ENCODE measurements at places on chromosomes 7 and 10.

DNA sequence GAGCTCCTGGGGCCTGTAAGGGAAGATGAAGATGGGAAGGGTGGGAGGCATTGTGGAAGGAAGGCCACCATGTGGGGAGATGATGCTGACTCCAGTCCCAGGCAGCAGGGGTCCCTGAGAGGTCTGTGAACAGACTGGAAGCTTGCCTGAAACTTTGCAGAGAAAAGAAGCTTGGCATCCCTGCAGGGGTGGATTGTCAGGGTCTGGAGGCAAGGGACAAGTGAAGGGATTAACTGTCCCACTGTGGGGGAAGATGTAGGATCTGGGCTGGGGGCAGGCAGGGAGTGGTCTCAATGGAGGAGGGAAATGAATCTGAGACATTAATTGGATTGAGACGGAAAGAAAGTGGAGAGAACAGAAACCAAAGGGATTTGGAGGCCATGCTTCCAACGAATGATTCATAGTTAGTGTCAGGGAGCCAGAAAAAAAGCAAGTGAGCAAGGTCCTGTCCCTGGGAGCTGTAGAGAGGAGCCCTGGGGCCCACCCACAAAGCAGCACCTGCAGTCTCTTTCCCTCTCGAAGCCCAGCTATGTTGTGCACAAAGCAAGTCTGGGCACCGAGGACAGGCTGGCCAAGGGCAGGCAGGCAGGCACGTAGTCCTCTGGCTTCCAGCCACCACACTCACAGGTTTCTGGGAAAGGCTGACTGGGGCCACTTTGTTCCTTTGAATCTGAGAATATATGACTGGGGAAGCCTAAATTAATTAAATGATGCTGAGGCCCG is 4.7 kb upstream of the SLC18A3 start:
- DNase-seq: no peak

DNA sequence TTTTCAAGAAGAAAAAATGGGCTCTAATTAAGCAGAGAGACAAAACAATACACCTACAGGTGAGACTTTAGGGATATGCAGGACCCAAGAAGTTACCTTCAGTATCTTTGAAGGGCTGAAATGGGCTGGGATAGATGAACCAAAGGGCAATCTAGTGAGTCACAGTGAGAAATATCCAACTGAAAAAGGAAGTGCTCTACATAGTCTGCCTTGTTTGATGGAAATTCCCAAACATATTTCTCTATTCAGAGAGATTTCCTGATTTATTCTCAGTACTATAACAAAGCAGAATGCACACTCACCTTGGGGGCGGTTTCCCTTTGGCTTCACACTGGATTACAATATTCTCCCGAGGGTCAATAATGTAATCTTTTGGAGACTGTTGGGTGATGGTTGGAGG is 104.1 kb upstream of the LAMB4 start:
- DNase-seq: no peak

- DNase-seq: no peak
Observed at GRCh38 chr7:154873500-154874121, 129.3 kb downstream of the PAXIP1 start.

- DNase-seq: peak; percentile 18
Observed at GRCh38 chr7:83546586-83546985, 102.4 kb downstream of the SEMA3E start.

DNA sequence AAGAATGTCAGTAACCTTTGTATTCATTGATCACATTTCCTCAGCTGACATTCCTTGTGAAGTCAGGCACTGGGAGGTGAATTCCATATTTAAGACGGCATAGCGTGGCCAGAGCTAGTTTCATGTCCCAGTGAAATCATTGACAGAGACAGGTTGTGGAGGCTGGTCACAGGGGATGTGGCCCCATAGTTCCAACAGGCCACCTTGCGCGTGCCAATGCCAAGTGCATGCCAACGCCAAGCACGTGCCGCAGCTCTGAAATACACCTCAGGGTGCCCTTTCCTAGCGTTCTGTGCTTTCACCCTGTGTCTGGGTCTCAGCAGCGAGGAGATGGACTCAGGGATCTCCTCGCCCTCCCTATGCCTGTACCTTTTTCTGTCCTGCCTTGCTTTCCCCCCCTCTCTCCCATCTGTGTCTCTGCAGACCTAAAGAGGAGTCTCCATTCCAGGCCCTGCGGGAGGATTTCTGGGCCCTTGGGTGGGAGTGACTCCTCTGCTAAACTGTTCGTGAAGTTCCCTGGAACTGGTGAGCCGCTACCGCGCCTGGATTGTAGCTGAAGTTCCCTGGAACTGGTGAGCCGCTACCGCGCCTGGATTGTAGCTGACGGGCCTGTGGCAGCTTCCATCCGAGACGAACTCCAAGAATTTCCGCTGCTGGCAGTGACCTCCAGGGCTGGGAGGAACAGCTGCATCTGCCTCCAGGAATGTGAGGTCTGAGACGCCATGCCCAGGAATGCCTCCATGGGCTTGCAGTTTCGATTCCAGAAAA is 19.7 kb downstream of the AQP1 start:
- no peak for DNase-seq

DNA sequence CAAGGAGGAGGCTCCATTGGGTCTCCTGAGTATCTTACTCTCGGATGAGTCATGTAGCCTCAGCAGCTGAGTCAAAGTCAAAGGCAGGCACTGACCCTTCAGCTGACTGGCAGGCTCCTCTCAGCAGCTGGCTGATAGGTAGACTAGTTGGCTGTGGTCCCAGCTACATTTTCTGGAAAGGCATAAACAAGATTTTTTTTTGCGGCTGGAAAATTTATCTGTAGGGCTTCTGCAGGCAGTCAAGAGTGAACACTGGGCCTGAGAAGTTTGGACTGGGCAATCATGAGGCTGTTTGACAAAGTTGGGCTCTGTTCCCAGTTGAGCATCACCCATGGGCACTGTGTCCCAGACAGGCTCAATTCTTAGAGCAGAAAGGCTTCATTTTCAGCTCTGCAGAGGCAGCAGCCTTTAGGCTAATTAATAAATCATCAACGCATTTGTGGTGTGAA is 796.2 kb downstream of the CCSER2 start:
- no peak for DNase-seq

DNA sequence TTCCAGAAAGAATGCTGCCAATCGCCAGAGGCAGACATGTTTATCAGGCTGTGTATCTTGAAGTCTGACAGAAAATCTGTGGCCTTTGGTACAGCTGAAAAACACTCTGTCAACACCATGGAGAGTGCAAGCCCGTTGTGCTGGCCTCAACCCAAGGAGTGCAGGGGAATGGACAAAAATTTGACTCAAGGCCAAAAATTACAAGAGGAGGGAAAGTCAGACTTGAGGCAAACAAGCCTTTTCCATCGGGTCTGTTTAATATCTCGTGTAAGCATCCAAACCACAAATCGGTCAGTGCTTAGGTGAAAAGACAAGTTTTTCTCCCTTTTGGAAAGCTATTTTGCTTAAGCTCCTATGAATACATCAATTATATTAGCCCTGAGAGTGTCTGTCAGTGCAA is 305.3 kb upstream of the NFE2L3 start:
- peak; percentile 84 for DNase-seq

DNA sequence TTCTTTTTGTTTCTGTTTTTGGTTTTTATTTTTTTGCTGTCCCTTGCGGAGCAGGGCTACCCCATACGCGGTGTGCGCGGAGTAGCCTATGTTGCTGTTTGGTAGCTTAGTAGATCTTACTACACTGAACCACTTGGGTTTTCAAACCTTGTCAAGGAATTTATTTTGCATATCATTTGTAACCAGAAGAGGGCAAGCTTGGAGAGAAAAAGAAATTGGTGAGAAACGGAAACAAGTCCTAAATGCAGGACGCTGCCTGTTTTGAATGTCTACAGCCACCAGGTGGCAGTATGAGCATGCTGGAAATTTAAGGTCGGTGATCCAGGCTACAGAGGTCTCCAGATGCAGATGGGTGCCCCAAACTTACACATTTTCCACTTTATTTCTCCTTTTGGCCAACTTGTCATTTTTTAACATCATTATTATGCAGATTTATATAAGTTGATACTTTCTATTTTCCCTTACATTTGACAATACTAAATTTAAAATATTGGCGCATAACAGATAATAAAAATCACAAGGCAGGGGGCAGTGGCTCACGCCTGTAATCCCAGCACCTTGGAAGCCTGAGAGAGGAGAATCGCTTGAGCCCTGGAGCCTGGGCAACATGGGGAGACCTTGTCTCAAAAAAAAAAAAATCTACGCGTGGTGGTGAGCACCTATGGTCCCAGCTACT is 15.3 kb upstream of the TRA2A start:
- DNase-seq: peak; percentile 69

- DNase-seq: no peak
Observed at GRCh38 chr7:11175371-11175770, 201.7 kb downstream of the PHF14 start.

GRCh38 chr10:126155528-126155927 is 232.7 kb downstream of the ADAM12 start:
- no peak for DNase-seq

- no peak for DNase-seq
Observed at GRCh38 chr7:66558660-66559465, 69.8 kb upstream of the KCTD7 start.

- DNase-seq: no peak
Observed at GRCh38 chr7:101935521-101936141, 118.2 kb downstream of the CUX1 start.

DNA sequence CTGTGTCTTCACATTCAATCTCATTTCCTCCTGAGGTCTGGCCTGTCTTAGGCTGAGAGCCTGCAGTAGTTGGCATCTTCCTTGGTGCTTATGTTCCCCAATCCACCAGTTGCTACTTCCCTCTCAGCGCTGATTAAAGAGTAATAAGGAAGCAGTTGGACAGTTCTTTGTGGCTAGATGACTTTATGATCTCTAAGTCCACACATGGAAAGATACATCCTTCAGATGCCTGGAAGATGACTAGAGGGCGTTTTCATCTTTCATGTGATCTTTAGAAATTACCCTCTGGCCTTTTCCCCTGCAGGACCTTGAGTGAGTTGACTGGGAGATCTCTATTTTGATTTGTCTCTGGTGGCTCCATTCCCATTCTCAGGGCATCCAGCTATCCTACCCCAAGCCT is 204.5 kb downstream of the GRM3 start:
- no peak for DNase-seq

DNA sequence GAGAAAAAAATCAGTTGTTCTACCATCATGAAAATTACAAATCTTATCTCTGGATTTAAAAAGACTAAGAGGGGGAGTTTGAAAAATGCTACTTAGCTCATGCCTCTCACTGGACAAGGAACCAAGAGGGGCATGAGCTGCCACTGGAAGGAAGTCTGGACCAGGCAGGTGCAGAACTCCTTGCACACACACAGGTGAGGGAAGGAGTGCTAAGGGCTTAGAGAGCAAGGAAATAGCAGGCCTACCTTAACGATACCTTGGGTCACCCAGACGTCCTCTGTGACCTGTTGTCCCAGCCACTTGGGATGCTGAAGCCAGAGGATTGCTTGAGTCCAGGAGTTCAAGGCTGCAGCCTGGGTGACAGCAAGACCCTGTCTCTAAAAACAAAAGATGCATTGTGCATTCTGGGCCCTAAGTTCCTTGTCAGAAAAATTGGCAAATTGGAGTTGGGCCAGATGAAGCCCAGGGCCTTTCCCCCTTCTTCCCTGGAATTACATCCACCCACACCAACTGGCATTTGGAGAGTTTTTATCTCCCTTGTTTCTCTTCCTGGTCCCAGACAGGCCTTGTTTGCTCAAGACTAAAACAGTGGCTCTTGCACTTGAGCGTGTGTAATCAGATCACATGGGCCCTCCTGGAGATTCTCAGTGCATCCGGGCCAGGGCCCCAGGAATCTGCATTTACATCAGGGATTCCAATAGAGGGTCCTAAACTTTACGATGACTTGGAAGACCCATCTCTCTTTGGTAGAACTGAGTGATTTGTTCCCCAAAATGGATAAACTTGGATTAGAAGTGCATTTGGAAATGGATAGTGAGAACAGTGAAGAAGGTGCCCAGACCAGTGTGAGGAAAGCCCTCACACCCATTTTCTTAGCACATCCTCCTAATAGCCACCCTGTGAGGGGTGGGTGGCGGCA is 3.0 kb downstream of the DDIT4 start:
- DNase-seq: peak; percentile 68

DNA sequence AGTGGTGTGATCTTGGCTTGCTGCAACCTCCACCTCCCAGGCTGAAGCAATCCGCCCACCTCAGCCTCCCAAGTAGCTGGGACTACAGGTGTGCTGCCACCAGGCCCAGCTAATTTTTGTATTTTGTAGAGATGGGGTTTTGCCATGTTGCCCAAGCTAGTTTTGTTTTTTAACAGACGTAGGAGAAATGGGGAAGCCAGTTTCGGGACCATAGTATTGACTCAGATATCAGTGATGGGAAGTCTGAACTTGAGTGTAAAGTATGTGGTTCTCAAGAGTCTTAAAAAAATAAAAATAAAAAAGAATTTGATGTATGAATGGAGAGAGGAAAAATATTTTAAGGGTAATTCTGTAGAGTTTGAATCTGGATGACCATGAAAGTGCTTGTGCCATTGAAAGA is 34.2 kb downstream of the SP4 start:
- DNase-seq: no peak

DNA sequence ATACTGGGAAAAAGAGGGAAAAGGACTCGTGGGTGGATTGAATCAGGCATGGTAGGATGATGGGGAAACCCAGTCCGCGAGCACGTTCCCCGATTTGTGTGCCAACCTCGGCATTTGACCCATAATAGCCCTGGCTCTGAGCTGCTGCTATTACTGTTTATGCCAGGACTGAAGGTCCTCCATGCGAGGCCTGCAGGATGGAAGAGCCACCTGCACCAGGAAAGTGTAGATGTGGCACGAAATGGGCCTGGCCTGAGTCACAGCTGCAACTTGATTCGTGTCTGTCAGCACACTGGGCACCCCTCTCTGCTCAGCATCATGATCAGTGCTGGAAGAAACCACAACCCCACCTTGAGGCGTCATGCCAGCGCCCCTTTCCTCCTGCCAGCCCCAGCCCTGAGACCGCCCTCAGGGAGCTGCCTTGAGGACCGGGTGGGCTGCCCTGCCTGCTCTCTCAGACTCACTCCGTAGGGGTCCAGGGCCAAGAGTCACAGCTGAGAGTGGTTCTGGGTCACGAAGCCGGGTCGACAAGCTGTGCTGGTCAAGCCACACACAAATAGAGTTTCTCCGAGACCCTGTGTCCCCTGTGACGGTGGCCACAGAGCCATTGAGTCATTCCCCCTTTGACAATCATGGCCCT is 74.4 kb downstream of the CHST15 start:
- DNase-seq: no peak

GRCh38 chr7:134602881-134603451 is 43.7 kb upstream of the BPGM start:
- no peak for DNase-seq

- DNase-seq: no peak
Observed at GRCh38 chr10:103627111-103627892, 133.8 kb downstream of the NEURL1 start.

DNA sequence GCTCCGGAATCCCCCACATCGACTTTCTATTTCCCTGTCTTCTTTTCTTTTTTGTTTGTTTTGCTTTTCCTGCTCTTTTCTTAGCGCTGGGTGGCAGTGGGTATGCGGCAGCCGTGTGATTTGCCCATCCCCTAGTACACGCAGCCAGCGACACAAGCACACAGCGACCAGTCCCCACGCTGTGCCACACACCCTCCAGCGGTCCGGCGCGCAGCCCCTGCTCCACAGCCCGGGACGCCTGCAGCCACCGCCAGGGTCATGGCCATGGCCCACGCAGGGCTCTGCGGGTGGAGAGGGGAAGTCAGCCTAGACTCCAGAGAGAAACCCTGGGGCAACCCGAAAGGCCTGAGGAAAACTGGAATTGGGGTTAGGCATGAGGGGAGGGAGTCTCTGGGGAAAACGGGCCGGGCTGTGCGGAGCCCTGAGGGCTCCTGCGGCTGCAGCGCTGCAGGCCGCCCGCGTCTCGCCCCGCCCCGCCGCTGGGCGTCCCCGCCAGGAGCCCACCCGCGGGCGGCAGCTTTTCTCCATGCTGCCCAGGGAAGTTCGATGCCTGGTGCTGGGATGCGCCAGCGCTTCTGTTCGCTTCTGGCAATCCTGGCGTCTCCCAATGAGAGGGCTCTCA is 2.5 kb downstream of the CHRM2 start:
- no peak for DNase-seq
